Activated naive CD8-positive, alpha-beta T cell treated with anti-CD3 and anti-CD28 coated beads for 36 hours (primary cell): ENCODE measurements at places on chromosomes 7 and 10. TPM values are rescaled to one million over a fixed set of nuclear protein-coding genes. Genes with fewer than 3 reads are reported as not detected.

GRCh38 chr7:138008588-138009349 lies 6.9 kb upstream of the CREB3L2 start:
- no peak for DNase-seq

GRCh38 chr10:112295853-112296830 lies 12.9 kb downstream of the TECTB start:
- DNase-seq: no peak

DNA sequence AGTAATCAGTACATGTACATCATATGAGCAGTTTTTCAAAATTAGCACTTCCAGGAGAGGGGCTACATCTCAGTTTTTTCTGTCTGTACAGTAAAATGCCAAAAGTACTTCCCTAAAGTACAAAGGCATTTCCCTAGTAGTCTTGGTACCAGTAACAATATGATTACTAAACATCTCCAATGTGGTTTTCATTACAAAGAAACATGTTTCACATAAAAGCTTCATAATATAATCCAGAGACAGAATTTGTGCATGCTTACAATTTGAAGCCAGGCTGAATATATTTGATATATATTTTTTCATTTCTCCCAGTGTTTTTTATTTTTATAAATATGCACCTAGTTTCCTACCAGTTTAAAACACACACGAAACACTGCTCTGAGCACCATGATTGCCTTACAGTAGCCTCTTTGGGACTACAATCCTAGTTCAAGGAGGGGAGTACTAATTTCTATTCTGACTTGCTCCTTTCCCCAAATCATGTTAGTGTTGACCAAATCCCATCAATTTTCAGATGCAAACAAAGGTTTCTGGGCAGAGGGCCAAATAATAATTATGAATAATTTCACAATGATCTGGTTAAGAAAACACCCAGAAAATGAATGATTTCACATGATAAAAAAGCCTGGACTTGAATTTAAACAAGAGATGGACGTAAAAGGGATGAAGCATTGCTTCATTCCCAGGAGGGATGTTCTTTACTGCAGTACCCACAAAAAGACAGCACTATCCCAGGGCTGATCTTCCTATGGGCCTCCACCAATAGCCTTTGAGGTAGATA lies 201.3 kb downstream of the SLC25A13 start:
- no peak for DNase-seq

GRCh38 chr7:80231707-80232106 lies 97.1 kb downstream of the GNAI1 start:
- DNase-seq: no peak

DNA sequence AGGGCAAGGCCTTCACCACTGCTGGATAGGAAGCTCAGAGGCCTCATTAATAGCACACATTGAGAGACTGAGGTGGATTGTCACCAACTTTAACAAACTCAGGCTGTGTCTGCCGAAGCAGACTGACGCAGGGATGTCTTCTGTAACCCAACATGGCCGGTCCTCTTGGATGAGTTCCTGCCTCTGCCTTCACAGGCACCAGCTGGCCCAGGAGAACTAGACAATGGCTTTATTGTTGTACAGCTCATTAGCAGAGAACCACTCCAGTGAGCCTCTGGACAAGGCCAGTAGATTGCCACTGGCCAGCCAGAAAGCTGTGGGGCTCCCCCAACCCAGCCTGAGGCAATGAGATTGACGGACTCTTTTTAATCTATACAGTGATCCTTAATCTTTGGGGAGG lies 9.4 kb downstream of the NODAL start:
- no peak for DNase-seq

GRCh38 chr7:121503039-121503438 lies 106.9 kb upstream of the FAM3C start:
- no peak for DNase-seq

- DNase-seq: no peak
These were observed 216.2 kb downstream of the AUTS2 start for GRCh38 chr7:69814421-69814962.

DNA sequence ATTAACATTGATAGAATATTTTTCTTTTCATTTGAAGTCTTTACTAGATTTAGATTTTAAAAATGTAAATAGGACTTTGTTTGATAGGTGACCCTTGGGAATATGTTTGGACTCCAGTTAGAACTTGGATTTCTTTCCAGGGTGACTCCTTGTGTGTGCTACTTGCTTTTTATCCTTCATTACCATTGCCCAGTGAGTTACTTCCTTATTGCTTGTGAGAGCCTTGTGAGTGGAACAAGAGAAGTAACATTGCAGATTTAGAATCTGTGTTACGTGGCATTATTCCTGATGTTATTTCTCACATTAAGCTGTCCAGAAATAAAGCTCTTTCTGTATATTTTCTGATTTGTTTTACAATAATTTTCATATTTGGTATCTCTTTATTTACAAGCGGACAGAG lies 128.0 kb upstream of the LRGUK start:
- DNase-seq: no peak

- no peak for DNase-seq
These were observed 21.5 kb upstream of the ZNF800 start for GRCh38 chr7:127413962-127414361.

GRCh38 chr7:38675494-38676106 lies 44.4 kb upstream of the AMPH start:
- no peak for DNase-seq

GRCh38 chr10:96390460-96390864 lies 31.7 kb upstream of the OPALIN start:
- DNase-seq: no peak

- no peak for DNase-seq
These were observed 87.2 kb downstream of the PDE1C start for GRCh38 chr7:31982962-31983361.

DNA sequence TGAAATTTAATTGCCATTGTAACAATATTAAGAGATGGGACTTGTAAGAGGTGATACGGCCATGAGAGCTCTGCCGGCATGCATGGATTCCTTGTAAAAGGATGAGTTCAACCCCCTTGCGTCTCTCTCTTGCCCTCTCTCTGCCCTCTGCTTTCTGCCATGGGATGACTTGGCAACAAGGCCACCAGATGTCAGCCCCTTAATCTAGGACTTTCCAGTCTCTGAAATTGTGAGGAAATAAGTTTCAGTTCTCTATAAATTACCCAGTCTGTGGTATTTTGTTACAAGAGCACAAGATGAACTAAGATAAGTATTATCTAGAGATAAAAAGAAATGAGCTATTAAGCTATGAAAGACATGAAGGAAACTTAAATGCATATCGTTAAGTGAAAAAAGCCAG lies 145.7 kb upstream of the AHR start:
- DNase-seq: no peak

- no peak for DNase-seq
These were observed 14.8 kb downstream of the AKR1D1 start for GRCh38 chr7:138091032-138091431.

DNA sequence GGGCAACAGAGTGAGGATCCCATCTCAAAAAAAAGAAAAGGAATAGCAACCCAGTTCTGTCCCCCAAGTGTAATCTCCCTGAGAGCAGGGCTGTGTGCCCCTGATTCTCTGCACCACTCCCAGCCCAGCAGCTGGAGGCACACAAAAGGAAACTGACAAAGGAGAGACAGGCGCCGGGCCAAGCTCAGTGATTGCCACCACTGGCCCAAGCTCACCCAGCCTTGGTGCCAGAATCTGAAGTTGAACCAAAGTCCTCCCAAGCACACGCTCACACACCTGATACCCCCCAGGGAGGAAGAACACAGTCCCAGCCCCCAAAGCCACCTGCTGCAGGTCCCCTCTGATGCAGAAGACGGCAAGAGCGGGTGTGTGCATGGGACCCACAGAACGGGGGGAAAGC lies 50.3 kb downstream of the TNRC18 start:
- DNase-seq: no peak

- DNase-seq: no peak
These were observed 150.9 kb upstream of the PRSS58 start for GRCh38 chr7:142408794-142409193.

GRCh38 chr7:120529736-120530135 lies 256.8 kb downstream of the KCND2 start:
- no peak for DNase-seq

DNA sequence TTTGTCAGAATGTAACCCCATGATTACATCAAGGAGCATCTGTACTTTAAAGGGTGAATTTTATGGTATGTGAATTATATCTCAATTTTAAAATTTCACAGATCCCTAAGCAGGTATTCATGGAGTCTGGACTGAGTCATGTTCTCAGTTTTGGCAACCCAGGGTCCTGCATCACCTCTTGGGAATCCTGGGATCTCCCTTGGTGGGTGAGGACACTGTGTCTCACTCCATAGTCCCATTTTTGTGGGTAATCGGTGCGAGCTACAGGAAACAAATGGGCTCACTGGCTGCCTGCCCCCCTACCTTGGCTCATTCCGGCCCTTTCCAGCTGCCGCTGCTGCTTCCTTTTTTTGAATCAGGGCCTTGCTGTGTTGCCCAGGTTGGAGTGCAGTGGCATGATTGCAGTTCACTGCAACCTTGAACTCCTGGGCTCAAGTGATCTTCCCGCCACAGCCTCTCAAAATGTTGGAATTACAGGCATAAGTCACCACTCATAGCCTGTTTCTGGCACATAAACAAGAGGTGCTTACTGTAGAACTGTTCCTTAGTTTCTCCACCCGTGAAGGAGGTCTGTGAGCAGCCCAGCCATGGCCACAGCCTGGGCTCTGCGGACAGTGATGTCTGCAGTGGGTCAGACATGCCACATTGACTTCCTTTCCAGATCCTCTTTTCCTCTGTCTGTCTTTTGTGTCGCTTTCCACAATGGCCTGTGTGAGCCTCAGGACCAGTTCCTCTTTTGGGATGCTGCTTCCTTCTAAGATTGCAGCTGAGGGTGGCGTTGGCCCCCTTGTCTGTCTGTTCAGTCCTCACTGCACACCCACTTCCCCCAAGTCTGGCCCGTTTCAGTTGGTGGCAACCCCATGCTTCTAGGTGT lies 14.5 kb downstream of the PALD1 start:
- no peak for DNase-seq

GRCh38 chr10:6239213-6239991 lies 36.7 kb downstream of the PFKFB3 start:
- DNase-seq: peak; percentile 74

DNA sequence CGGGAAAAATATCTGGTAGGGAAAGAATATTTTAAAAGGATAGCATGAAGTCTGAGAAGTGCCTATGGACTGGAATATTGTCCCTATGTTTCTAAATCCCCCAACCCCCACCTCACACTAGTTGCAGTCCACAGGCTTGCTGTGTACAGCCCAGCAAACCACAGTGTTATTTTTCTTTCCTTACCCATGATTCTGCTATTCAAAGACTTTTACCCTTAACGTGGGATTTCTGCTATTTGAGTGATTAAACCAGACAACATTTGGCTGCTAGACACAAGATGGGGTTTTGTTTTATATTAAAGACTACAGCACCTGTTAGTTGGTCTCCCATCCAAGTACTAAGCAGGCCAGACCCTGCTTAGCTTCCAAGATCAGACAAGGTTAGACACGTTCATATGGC lies 120.5 kb upstream of the MYO3A start:
- no peak for DNase-seq

DNA sequence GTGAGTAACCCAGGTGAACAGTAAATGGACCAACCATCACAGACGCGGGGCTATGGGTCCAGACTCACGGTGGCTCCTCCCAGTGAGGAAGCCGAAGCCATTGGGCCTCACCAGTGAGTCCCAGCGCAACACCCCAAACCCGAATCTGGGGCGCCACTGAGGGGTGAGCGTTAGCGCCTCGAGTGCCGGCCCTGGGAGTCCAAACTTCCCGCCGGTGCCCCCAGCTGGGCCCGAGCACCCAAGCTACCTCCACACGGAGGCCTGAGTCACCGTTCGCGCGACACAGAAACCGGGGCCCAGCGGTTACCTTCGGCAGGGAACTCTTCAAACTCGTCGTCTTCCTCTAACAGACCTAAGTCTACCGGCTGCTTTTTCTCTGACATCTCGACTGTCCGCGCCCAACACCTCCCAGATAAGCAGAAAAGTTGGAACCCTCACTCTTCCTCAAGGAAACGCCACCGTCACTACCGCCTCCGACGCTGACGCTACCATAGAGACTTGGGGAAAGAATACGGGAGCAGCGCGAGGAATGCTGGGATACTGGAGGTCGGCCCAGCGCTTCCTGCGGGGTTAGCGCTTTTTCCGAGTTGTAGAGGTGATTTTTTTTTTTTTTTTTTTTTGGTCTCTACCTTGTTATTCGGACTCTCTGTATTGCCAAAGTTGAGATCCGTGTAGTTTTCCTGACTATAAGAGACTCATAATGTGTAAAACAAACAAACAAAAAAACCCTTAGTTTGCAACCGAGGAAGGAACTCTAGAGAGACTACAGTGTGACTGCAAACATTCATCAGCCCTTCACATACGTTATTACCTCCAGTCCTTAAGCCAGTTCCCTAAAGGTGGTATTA lies at the start of gene SEM1:
Gene SEM1 (minus strand): TSS at position 466 of the 848 bp plus-strand sequence. CDS start 83 bp downstream, at position 383.
- peak; percentile 70 for DNase-seq

DNA sequence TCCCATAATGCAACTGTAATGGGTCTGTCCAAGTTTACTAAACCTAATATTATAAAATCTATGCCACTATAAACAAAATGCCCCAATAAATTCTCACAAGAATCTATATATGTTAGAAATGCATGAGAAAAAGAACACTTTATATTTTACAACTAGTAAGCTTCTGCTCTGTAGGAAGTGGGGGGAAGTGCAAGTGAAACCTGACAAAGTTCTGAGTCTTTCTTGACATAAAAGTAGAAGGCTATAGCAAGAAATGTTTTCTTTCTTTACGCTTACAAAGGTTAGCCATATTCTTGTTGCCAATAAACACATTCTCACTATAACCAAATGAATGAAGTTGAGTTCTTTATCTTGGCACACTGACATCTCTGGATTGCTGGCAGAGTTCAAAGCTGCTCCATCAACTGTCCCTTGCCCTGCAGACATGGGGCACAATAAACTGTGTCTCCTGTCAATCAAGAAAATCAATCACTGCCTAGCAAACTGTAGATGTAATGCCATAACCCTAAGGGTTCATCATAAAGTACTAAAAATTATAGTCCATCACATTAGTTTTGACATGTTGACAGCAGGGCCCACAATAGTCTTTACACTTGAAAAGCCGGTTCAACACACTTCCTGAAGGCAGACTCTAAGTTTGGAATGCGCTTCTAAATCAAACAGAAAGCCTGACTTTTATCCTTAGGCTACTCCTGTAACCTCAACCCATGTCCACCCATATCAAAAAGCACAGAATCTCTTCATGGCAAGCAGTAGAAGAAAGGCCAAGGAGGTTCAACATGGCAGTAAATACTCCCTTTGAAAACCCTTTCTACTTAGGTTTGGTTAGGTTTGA lies 58.6 kb downstream of the TPK1 start:
- no peak for DNase-seq

GRCh38 chr10:17789396-17789795 lies 19.8 kb upstream of the MRC1 start:
- no peak for DNase-seq

KAZALD1 gene
- total RNA-seq: 0.28 TPM

GNG11 gene
- not detected for total RNA-seq

TMEM139 gene
- 2.7 TPM for total RNA-seq

KLF6 gene
- total RNA-seq: 125 TPM

GFRA1 gene
- total RNA-seq: not detected

GHRHR gene
- total RNA-seq: not detected

ERCC6 gene
- 14.2 TPM for total RNA-seq

RAB19 gene
- 6.8 TPM for total RNA-seq

HNRNPF gene
- total RNA-seq: 530 TPM

GRM8 gene
- total RNA-seq: not detected

PDK4 gene
- not detected for total RNA-seq

TTYH3 gene
- 26.8 TPM for total RNA-seq

PNLIPRP3 gene
- total RNA-seq: not detected

FANK1 gene
- total RNA-seq: 1.1 TPM
